ENCODE measurements at places on chromosomes 6 and 20.

- DNase-seq = no peak
Observed at GRCh38 chr20:48844996-48845395, 17.2 kb upstream of the PREX1 start.

DNA sequence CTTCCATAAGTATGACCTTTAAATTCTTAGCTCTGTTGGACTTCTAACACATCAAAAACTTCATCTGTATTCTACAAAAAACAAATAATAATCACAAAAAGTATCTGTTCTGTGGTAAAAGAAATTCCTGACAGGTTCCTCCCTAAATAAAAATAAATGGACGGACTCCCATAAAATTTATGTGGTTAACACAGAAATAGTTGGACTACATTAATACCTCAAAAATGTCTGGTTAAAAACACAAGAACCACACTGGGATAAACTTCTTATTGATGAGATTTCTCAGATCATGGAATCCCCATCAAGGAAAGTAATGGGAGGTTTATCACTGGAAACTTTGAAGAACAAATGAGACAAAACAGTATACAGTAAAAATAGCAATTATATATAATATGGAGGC, 172.4 kb downstream of the MOXD1 start:
- DNase-seq = no peak

DNA sequence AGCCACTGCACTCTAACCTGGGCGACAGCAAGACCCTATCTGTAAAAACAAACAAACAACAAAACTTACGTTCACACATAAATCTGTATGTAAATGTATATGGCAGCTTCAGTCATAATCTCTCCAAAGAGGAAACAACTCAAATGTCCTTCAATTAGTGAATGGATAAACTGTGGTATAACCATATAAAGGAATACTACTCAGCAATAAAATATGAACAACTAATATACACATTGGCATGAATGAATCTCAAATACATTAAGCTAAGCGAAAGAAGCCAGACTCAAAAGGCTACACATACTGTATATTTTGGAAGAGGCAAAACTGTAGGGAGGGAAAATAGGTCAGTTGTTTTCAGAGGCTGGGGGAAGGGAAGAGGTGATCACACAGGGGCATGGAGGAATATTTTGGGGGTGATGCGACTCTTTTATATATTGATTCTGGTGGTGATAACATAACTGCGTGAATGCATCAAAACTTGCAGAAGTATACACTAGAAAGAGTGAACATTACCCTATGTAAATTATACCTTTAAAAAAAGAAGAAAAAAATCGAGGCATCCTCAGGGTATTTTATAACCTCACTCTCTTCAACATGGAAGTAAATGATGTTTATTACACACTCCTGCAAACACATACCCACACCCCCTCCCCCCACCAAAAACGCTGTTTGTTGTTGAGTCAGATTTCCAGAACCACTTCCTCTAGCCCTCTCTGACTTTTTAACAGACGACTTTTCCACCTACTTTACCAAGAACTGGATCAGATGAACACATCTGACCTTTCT, 115.2 kb upstream of the RNF24 start:
- no peak for DNase-seq

GRCh38 chr6:135146162-135146934, 34.8 kb upstream of the MYB start:
- DNase-seq = no peak

- DNase-seq = no peak
Observed at GRCh38 chr6:139530561-139530960, 156.1 kb upstream of the CITED2 start.

GRCh38 chr6:31225735-31226134, 46.2 kb downstream of the HLA-C start:
- DNase-seq = no peak

Data from GM12864 (cell line).